M059J (cell line): ENCODE measurements at places on chromosomes 3 and 15. TPM values are rescaled to one million over a fixed set of nuclear protein-coding genes. Genes with fewer than 3 reads are reported as not detected.

The GOLGA8T gene
- total RNA-seq, result not detected in 2 replicates

The PLA2G4F gene
- not detected in 2 replicates for total RNA-seq

The GATM gene
- 1.1 and 1.5 TPM in 2 replicates for total RNA-seq

The PAQR5 gene
- 1.3 and 3.5 TPM in 2 replicates for total RNA-seq

The WNT7A gene
- 0.10 and 0.15 TPM in 2 replicates for total RNA-seq

The EPHA3 gene
- total RNA-seq, result 0.20 TPM in 1 of 2 replicates, not detected in the other

The COLQ gene
- total RNA-seq, result 0.12 and 0.27 TPM in 2 replicates

The ACOX2 gene
- total RNA-seq, result 2.8 and 18.5 TPM in 2 replicates

The MYZAP gene
- total RNA-seq, result 7.9 and 8.2 TPM in 2 replicates

DNA sequence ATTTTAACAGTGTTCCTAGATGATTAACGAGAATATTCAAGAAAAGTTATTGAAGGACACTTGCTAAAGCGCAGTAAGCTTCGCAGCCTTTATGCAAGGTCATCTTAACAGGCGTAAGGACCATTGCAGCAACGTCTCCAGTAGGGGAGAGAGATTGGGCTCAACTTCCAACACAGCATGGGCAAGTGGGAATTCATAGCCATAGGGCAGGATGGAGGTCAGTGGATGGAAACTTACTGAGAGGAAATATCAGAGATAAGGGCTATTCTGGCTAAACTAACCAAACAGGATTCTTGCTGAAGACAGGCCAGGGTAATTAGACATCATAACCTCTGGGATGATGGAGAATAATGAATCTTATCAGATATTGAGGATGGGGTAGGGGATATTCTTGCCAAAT, 82.8 kb downstream of the DHX36 start:
- no peak for DNase-seq

GRCh38 chr15:93974804-93975481, 256.4 kb upstream of the MCTP2 start:
- DNase-seq, result peak; percentile 10

GRCh38 chr3:49841126-49841696, 15.2 kb downstream of the TRAIP start:
- DNase-seq, result peak; percentile 38

DNA sequence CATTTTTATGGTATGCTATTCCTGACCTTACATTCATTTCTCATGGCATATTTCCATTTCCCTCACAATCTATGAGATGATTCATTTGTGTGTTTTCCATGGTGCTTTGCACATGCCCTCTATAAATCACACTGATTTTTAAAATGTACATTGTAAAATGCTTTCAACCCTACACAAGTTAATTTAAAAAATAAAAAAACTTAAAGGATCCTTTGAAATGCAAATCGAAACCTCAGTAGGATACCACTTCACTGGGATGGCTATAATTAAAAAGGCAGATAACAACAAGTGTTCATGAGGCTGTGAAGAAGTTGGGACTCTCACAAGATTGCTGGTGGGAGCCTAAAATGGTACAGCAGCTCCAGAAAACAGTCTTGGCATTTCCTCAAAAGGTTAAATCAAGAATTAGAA, 83.5 kb downstream of the FMN1 start:
- no peak for DNase-seq

GRCh38 chr3:13623101-13623654, 74.3 kb downstream of the FBLN2 start:
- no peak for DNase-seq

DNA sequence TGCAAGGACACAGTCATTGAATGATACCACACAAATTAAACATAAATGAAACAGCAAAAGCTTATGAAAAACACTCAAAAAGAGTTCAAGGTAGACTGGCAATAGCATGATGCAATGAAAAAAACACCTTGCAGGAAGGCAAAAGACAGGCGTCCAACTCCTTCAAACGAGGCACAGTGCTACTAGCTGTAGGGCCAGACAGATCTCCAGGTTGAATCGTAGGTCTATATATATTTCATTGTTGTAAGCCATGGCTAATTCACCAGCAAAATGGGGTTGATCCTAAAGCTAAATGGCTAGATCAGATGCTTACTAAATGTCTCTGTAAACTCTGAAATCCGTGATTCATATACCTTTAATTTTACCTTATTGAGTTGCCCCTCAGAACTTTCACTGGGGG, 94.2 kb downstream of the THRB start:
- no peak for DNase-seq

GRCh38 chr15:64930778-64931371, 19.2 kb downstream of the ANKDD1A start:
- peak; percentile 42 for DNase-seq

DNA sequence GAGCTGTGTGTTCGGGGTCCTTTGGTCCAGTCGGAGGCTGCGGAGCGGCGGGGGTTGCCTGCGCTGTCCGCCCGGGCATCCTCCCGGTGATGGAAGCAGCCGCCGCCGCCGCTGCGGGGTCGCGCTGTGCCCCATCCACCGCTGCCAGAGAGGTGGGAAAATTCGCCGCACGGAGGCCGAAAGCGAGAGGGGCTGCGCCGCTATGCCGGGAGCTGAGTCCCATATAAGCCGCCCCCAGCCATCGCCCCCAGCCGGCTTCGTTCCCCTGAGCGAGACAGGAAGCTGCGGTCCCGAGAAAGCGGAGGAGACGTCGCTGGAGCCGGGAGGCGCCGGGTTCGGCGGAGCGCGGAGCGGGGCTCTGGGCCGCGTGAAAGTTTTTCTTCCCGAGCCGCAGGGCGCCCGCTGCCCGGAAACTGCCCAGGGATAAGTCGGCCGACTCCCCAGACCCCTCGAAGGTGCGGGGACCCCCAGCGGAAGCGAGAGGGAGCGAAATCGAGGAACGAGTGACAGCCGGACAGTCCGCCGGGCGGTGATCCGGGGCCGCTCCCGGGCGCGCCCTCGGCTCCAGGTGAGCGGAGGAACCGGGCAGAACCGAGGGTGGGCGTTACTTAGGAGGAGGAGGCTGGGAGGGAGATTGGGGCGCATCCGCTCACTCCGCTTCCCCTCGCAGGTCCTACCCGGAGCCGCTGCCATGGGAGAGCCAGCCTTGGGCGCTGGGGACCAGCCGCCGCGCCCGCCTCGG, 574 bp downstream of the CHST2 start:
- DNase-seq, result peak; percentile 41

DNA sequence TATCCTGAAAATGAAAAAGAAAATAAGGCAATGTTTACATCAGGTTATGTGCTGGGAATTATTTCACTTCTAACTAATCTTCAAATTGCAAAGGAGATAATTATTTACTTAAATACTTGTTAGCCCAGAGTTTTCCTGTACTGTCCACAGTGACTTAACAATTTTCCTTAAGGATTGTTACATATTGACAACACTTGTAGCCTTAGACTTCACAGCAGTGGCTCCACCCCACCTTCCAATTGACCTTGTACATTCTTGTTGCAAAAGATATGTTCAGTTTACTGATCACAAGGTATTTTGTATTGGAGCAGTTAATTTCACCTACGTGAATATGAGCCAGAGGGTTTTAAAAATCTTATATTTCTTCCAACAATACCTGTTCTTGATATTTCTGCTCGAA, 376.9 kb downstream of the CNTN6 start:
- DNase-seq, result no peak

GRCh38 chr15:99911816-99912215, 178.6 kb upstream of the LYSMD4 start:
- no peak for DNase-seq

- peak; percentile 11 for DNase-seq
These were observed 31.1 kb upstream of the UBE2E2 start for GRCh38 chr3:23172059-23172458.

DNA sequence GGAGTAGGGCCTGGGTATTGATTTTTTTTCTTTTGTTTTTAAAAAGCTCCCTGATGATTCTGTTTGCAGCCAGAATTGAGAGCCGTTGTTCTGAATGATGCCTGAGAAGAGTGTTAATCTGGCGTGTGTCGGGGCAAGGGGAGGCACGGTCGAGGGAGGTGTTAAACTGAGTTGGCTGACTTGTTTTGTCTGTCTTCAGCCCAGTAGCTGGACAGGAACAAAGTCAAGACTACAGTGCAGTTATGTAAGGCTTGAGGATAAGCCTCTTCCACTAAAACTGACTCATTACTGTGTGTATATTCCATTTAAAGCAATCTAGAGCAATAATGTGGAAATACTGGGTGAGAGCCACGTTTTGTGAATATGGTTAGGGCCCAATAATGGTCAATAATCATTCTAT, 119.0 kb upstream of the DLG1 start:
- DNase-seq, result no peak

- peak; percentile 88 for DNase-seq
These were observed 52.1 kb downstream of the VGLL4 start for GRCh38 chr3:11591391-11592282.

DNA sequence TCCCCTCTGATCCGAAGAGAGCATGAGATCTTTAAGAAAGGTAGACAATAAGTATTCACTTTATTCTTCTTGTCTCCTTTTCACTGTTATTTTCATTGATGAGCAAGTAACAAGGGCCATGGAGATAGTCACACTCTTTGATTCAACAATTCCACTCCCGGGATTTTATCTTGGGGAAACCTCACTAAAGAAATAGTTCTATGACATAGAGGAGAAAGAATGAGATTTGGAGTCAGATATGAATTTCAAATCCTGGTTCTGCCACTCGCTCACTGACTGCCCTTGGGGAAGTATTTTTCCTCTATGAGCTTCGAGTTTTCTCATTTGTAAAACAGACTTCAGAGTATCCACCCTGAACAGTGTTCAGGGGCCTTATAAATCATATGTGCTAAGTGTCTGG, 514.6 kb downstream of the NLGN1 start:
- peak; percentile 74 for DNase-seq

DNA sequence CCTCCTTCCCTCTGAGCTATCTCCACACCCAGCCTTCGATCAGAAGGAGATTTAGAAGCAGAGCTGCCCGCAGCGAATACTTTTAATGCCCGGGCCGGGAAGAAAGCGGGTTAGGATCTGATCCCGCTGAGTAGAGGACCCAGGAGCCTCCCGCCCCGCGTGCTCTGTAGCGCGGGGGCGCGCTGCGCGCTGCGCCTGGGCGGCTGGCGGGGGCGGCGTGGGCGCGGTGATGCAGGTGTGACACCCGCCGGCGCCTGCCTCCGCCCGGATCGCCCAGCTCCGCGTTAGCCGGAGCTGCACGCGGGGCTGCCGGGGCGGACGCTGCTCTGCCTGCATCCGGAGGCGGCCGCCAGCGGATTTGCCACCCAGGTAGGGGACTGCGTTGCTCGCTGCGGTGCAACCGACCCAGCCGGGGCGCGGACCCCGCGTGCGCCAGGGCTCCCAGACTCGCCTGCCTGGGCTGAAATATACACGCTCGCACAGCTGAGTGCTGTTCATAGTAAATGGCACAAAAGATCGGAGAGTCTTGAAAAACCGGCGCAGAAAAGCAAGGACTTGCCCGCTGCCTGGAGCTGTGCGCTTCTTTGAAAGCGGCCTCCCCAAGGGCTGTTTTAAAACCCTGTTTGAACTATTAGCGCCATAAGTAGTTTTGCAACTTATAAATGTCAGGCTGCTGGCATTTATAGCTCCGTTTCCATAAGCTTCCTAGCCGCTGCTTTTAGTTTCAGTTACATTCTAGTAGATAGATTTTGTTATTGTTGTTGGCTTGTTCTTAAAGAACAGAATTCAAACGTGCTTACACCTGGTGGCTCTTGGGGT, at the start of gene SV2B:
TSS of gene SV2B (plus strand) at position 263 of the 819 bp plus-strand sequence. CDS start 126,007 bp downstream, outside the sequence.
- DNase-seq, result peak; percentile 2

GRCh38 chr15:60347480-60348049, 50.2 kb downstream of the ANXA2 start:
- DNase-seq, result no peak

DNA sequence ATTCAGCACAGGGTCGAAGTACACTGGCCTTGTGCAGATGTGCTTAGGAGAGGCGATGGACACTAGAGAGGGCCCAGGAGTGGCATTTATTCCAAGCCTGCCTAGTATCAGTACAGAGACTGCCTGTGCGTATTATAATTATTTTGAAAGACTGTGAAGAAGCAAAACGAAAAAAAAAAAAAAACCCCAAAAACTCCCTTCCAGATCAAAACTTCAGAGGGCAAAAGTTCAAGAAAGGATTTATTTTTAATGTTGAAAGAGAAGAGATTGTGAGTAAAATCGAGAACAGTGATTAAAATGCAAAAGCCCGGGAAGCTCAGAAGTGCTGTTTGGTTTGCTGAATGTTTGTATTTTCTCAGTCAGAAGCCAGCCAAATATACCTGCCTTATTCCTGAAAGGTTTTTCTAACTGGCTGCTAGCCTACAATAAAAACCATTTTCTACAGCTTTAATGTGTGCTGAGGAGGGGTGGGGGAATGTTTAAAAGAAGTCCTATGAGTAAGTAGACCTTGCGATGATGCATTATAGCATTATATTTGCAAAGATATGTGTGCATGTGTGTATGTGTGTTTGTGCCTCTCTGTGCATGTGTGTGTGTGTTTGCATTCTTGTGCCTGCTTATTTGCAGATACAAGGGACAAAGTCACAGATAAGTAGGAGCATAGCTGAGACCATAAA, 19.3 kb upstream of the LZTFL1 start:
- DNase-seq, result no peak

GRCh38 chr3:166420071-166420470, 582.8 kb upstream of the BCHE start:
- DNase-seq, result no peak

GRCh38 chr3:98343647-98344507, 9.8 kb upstream of the OR5K4 start:
- DNase-seq, result peak; percentile 82

DNA sequence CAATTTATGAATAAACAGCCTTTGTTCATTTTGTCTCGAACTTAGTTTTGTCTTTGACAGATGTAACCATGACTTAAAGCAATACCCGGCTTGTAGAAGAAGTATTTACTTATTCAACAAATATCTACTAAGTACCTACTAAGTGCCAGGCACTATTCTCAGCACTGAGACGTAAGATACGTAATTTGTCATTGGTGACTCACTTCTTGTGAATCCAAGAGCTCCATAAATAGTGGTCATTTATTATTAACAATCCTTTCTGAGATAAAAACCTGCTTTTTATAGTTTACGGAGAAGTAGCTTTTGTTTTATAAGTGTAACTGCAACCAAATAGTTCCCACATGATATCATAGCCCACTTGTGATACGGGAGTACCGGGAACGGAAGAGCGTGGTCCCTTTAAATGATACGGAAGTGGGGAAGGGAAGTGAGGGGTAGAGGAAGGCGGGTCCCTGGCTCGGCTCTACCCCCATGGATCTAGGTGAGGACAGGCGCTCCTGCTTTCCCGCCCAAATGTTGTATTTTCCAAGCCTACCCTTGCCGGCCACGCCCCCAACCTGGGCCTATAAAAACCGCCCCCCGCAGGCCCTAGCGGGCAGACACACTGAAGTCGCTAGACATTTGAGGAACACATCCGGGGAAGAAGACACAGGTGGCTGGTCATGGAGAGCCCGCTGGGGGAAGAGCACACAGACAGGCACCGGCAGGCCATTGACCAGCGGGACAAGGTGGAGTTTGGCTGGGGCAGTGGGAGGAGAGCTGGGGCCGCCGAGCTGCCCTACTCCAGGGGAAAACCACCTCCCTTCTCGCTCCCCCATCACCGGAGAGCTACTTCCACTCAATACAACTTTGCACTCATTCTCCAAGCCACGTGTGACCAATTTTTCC, at the start of gene SAMMSON:
TSS of gene SAMMSON (plus strand) at position 594 of the 888 bp plus-strand sequence.
- DNase-seq, result peak; percentile 64

GRCh38 chr15:30901889-30902288, 1.8 kb upstream of the FAN1 start:
- no peak for DNase-seq

- DNase-seq, result no peak
These were observed 276.7 kb downstream of the ADAMTSL3 start for GRCh38 chr15:83930392-83931212.

GRCh38 chr3:177234121-177234520, 36.8 kb upstream of the TBL1XR1 start:
- DNase-seq, result no peak

- peak; percentile 55 for DNase-seq
These were observed 80.5 kb upstream of the WNT5A start for GRCh38 chr3:55567615-55568014.

GRCh38 chr3:46882377-46883053, 5.0 kb downstream of the PTH1R start:
- peak; percentile 28 for DNase-seq
